ENCODE measurements at places on chromosomes 2 and 18.

DNA sequence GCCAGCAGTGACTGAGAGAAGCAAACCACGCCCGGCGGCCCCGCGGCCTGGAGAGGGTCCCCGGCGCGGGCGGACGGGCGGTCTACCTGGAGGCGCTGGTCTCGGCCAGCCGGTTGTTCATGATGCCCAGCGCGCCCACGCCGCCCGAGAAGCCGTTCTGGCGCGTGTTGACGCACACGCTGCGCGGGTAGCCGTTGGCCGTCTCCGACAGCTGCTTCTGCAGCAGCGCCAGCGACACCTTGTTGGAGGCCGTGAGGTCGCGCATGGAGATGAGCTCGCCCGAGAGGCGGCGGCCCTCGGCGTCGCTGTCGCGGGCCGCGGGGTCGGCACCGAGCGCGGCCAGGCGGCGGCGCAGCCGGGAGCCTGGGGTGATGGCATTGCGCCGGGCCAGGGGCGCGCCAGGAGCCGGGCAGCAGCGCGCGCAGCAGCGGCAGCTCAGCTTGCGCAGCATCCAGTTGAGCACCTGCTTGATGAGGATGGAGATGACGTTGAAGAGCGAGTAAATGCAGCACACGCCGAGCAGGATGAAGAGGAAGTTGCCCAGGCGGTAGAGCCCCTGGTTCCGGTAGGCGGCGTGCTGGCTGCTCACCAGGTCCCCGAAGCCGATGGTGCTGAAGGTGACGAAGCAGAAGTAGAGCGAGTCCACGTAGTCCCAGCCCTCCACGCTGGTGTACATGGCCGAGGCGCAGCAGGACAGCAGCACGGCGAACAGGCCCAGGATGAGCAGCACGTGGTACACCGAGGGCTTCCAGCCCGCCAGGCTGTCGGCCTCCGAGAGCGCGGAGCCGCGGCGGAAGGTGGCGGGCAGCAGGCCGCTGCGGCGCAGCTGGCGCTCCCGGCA, 118.1 kb downstream of the MSH2 start:
- peak; percentile 75 for DNase-seq

- no peak for DNase-seq
Observed at GRCh38 chr2:174281736-174282135, 33.4 kb upstream of the OLA1 start.

GRCh38 chr2:202161151-202161835, 77.1 kb downstream of the SUMO1 start:
- no peak for DNase-seq

DNA sequence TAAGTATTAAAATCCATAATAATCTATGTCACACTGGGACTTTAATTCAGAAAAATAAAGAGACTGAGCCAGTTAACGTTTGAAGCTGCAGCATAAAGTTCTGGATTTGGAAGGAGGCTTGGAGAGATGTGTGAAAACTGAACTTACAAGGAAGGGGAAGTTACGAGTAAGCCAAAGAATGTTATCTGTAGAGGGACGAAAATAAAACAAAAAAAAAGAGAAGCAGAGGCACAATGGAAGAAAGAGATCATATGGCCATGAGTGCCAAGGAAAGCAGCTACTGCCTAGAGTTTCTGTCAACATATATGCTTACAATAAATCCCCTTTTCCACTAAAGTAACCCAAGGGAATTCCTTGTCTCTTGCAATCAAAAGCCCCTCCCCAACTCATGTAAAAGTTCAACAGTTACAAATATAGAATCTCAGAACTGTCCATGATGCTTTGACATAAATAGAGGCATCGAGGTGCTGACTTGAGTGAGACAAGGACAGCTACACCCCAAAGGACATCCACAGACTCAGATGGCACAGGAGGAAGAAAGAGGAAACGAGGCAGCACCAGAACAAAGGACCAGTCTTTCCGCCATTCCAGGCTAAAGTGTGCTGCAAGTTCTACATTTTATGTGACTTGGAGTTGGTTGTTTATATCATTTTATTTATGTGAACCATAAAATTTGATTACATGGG, 16.1 kb upstream of the ARL5A start:
- no peak for DNase-seq

- DNase-seq, result no peak
Observed at GRCh38 chr2:217096474-217097225, 236.8 kb upstream of the TNP1 start.

DNA sequence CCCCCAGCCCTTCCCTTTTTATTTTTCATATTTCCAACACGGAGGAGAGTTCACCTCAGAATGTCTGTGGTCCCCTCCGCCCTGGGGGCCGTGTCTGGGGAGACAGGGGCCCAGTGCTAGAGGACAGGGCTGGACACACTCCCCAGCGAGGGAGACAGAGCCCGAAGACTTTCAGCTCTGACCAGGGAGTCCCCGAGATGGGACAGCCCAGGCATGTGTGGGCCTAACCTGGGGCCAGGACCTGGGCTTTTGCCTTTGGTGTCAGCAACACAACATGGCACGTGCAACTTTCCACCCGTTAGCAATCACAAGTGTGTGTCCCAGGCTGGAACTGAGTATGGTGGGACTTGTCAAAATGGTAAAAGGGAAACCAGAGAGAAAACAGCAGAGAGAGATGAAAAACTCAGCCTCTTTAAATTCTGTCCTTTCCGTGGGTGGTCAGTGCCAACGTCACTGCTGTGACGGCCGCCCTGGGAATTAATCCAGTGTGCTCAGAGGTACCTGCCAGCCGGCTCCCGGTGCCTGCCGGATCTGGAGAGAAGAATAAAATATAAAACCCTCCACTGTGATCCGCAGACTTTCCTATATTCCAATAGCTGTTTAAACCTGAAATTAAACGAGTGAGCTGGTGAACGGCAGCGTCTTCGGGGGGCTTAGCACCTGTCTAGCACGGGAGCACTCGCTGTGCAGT, 245.8 kb downstream of the EIPR1 start:
- DNase-seq, result no peak

- DNase-seq, result no peak
Observed at GRCh38 chr2:79619976-79620375, 107.1 kb downstream of the CTNNA2 start.

- DNase-seq, result no peak
Observed at GRCh38 chr2:226050822-226051221, 651.3 kb downstream of the NYAP2 start.

DNA sequence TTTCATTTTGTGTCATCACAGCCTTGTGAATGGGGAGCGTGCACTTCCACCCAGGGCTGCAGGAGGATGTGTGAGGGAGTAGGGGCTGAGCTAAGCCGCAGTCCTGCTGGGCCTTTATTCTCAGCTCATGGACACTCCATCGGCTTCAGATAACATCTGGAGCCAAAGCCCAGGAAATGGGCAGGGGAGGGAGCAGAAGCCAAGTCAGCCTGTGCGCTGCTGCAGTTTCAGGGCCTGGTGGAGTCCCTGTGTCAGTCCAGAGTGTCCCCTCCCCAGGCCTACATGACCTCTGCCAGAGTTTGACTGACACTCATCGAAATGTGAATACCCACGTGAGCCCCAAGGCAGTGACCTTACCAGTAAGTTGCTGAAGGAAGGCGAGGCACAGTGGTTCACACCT, 242.2 kb downstream of the LOXHD1 start:
- DNase-seq, result no peak

DNA sequence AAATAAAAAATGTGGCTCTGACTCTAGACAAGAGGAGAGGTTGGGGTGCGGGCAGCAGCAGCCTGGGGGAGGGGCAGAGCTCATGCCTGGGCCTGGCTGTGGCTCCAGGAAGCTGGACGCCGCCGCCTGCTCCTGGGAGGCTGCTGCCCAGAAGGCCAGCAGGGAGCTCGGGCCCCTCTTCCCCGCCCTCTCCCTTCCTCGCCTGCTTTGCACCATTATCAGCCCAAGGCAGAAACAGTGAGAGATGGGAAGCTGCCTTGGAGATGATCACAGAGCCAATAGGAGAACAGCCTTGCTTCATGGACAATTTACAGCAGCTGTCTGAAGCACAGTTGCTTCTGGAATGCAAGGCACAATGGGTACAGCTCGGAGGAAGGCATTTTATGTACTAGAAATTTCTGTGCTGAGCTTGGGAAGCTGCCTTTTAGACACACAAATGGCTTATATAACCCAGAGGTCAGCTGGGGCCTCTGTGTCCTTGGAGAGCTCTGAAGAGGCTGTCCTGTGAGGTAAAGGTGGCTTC, 55.3 kb upstream of the AFF3 start:
- DNase-seq, result no peak

GRCh38 chr2:197869501-197870111, 65.2 kb downstream of the PLCL1 start:
- DNase-seq, result peak; percentile 35

DNA sequence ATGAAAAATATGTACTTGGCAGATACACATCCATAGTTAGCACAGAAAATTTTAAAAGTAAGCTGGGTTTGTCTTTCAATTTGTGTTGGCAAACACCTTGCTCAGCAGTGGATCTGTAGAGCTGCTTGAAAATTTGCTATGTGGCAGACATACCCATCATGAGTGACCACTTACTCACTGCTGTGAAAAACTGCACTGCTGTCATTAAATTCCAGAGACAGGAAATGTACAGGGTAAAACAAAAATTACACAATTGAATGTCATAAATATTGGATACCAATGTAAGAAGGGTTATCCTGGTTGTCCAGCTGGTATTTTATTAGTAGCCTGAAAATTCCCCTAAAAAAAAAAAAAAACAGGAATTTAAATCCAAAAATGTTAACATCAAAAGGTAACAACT, 24.5 kb downstream of the NIF3L1 start:
- no peak for DNase-seq

- DNase-seq, result no peak
Observed at GRCh38 chr2:74253971-74254310, 55.5 kb downstream of the MTHFD2 start.

All from stimulated activated CD4-positive, alpha-beta T cell treated with anti-CD3 and anti-CD28 coated beads, Interleukin-2, amount 100 ng/mL, for 24 hours (primary cell).